ENCODE measurements at places on chromosomes 16 and 17.

DNA sequence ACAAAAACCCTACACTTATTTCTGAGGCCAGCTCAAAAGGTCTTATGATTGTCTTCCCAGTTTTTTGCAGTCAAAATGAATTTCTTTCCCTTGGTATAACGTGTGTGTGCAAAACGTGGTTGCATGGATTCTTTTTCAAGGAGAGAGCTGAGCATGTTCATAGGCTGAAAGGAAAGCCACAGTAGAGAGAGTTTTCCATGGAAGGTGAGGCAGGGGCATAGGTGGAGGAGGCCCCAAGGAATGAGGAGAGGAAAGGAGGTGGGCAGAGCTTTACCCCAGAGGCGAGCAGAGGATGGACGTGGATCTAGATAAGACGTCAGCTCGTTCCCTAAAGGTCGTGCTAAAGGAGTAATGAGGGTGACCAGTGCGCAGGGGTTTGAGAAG lies 22.8 kb downstream of the TRPV2 start:
- DNase-seq, result no peak

- DNase-seq, result no peak
Measured at GRCh38 chr16:31435341-31436220, 7.0 kb downstream of the ZNF843 start.

DNA sequence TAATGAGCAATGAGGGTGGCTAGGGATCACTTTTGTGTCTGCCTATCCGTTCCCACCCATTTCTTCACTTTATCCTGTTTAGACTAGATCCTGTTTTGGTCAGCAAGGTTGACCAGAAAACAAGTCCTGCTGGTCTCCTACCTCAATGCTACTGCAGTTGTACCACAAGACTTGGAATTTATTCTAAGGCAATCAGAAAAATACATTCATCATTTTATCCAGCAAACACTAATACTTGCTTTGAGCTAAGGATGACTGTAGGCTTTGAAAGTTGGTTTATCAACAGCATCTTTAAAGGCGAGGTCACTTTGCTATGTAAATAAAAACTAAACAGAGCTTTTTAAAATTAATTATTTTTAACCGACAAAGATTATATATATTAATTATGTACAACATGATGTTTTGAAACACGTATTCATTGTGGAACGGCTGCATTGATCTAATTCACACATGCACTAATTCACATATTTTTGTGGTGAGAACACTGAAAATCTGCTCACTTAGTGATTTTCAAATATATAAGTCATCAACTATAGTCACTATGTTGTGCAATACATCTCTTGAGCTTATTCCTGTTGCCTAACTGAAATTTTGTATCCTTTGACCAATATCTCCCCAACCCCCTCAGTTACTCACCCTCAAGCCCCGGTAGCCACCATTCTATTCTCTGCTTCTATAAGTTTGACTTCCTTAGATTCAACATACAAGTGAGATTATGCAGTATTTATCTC lies 125.9 kb upstream of the HS3ST3A1 start:
- no peak for DNase-seq

DNA sequence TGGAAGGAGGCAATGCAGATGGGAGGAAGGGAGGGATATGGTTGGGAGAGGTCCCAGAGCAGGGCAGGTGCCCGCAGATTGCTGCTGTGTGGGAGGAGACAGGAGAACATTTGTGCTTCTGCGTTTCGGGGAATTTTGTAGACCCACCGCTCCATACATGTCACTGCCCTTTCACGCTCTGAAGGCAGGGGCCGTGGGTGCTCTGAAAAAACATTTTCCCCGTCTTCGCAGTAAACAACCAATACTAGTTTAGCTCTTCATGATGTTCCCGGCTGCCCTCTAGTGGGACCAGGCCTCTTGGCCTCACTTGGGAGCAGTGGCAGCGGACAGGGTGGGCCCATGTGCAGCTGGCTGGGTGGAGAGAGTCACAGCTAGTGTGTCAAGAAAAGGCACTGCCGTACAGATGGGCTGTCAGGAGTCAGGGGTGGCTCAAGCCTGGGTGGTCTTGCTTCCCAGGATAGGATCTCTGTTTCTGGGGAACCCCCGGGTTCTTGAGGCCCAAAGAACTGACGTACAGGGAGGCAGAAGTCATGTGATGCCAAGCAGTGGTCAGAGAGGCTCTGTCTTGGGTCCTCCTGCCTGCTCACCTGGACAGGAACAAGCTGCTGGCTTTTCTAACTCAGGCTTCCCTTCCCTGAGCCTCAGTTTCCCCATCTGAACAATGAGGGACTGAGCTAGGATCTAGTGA lies 46.5 kb upstream of the CPNE2 start:
- peak; percentile 64 for DNase-seq

GRCh38 chr16:24535827-24536226 lies 3.5 kb upstream of the RBBP6 start:
- DNase-seq, result no peak

GRCh38 chr16:67176662-67177061 lies 6.3 kb downstream of the NOL3 start:
- DNase-seq, result no peak

GRCh38 chr16:84838383-84838948 lies 18.7 kb downstream of the CRISPLD2 start:
- DNase-seq, result no peak

- DNase-seq, result no peak
Measured at GRCh38 chr17:28498652-28499363, 7.3 kb upstream of the FOXN1 start.

GRCh38 chr17:4479982-4480751 lies 18.5 kb upstream of the SPNS2 start:
- no peak for DNase-seq

DNA sequence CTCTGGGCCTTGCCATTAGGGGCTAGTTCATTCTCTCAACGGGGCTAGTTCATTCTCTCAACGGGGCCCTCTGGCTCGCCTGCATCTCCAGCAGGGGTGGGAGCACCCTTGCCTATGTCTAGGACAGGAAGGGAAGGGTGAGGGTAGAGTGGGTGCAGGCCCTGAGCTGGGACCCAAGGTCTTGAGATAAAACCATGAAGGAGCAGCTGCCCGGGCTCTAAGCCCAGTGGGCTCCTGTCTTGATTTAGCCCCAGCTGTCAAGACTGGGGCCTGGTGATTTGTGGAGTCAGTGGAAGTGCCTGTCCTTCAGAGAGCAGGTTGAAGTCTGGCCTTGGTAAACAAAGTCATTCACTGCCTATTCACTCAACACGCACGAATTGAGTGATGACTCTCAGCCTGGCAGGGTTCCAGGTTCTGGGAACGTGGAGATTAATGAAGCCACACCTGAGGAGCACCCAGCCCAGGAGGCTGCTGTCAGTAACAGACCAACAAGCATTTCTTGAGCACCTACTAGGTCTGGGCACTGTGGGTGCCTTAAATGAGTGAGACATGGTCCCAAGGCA lies 35.4 kb downstream of the WNT3 start:
- DNase-seq, result no peak

DNA sequence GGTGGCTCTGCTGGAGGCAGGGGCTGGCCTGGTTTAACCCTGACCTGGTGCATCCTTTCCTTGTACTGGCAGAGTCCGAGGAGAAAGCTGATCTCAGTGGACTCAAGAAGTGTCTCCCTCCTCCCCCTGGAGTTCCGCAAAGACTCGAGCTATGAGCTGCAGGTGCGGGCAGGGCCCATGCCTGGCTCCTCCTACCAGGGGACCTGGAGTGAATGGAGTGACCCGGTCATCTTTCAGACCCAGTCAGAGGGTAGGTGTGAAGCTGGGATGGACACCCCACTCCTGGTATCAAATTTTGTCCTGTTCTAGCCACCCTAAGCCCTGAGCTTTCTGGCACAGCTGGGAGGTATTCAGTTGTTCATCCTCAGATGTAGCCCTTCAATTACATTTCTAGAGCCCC lies 42.5 kb downstream of the IL21R start:
- no peak for DNase-seq

DNA sequence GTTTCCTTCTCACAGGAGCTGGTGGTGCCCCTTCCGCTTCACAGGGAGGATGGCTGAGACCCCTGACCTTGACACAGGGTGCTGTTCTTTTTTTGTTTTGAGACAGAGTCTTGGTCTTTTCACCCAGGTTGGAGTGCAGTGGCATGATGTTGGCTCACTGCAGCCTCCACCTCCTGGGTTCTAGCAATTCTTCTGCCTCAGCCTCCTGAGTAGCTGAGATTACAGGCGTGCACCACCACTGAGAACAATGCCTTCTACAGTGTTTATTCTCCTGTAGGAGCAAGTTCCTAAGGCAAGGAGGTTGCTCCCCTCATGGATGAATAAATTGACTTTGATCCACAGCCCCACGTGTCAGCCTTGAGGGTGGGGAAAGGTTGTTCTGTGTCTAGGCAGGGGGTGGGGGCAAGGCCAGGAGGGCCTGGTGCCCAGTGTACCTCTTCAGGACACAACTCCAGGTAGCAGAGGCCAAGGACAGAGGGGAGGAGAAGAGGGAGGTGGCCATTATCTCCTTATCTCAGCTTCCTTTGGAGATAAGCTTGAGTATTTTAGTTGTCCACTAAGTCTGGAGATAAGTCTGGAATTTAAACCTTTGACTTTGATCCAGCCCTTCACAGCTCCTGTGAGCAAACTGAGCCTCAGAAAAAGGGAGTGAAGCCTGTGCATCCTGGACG lies 159.4 kb downstream of the SEC14L1 start:
- DNase-seq, result no peak

DNA sequence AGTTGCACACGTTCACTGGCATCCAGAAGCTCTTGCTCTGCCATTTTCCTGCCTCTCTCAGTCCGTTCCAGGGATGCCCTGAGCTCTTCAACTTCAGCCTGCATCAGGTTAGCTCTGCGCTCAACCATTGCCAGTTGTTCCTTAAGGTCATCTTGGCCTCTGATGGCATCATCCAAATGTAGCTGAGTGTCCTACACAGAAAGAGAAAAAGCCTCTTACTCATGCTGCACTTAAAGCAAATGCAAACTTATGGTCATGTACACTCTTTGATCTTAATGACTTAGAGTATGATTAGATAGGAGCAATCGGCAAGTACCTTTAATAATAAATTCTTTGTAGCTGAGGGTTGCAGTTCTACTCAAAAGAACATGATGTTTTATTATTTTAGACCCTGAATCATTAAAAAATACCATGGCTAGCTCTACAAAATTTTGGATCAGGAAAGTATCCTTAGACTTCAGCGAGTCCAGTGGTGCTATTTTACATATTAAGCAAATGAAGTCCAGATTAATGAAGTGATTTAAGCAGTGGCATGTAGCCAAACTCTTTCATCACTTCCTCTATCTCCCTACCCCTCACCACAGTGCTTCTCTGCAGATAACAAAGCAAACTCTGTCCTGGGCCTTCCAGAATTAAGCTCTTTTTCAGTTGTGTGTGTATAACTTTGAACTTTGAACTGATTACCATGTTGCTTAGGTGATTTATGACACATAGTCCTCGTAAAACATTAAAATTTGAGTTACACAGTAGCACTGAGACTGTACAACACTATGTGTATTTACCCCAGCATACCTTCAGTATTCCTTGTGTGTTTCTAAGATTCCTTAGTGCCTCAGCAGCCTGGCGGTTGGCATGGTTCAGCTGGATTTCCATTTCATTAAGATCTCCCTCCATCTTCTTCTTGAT lies 22.1 kb downstream of the MYH4 start:
- no peak for DNase-seq

- DNase-seq, result no peak
Measured at GRCh38 chr17:1375615-1376014, 24.4 kb downstream of the YWHAE start.

- no peak for DNase-seq
Measured at GRCh38 chr16:30350134-30350871, 4.8 kb downstream of the CD2BP2 start.

GRCh38 chr16:25855063-25855462 lies 163.3 kb downstream of the HS3ST4 start:
- DNase-seq, result no peak

DNA sequence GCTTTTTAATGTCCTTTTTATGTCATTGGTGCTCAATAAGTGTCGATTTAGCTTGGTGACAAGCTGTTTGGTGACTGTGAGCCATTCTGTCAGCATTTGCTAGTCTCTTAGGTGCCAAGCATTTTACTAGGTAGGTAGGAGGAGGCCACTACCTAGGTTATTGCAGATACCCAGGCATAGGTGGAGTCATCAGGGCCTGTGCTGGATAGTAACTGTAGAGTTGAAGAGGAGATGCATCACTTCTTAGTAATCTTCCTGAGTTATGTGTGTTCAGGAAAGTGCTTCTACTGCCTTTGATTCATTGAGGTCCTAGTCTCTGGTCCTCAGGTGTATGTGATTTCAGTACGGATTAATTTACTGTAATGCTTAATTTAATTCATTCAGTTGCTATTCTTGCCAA lies 17.7 kb downstream of the USP10 start:
- no peak for DNase-seq

- DNase-seq, result no peak
Measured at GRCh38 chr16:85105475-85105874, 6.8 kb downstream of the CIBAR2 start.

GRCh38 chr16:68289621-68290329 lies 21.0 kb downstream of the SLC7A6OS start:
- no peak for DNase-seq

GRCh38 chr16:814974-815373 lies 14.4 kb upstream of the GNG13 start:
- no peak for DNase-seq

DNA sequence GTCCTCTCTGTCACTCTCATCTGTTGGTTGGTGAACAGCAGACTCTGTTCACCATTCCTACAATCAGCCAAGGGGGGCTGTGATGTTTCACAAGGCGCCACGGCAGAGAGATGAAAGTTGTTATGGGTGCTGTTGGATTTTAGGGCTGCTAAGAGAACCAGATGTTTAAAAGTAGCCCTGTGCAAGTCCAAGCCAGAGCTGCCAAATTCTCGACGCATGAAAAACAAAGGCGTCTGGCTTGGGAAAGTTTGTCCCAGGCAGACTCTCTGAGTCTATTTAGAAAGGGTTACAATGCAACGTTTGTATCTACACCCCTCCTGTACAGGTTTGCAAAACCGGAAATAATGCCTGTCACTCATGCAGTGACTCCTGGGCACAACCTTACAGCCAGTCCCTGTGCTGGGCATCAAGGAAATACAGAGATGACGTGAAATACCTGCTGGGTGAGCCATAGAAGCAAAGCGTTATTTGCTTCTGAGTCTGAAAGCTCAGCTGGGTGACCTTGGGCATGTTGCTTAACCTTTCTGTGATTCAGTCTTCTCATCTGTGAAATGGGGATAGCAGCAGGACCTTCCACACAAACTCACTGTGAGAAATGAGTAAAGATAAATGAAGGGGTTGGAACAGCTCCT lies 74.8 kb downstream of the XYLT1 start:
- DNase-seq, result peak; percentile 44

All from uterus (tissue), 4 donors.